ENCODE measurements at places on chromosomes 7 and 10.

DNA sequence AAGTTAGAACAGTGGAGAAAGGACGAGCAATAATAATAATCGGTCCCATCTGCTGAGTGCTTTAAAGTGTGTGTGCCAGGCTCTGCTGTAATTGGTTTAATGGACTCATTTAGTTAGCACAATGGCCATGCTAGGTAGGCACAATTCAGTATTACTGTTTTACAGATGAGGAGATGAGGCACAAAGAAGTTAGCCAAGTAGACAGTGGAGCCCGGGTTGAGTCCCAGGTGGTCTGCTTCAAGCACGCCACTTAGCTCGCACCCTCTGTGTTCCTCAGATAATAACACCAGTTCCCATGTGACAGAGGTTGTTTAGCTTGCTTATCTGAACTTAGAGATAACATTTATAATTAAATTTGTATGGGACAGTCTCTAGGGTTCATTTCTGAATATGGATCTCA is 101.6 kb upstream of the GJD4 start:
- DNase-seq, result no peak

GRCh38 chr10:4067531-4067930 is 282.5 kb upstream of the KLF6 start:
- no peak for DNase-seq

GRCh38 chr10:84613336-84614021 is 285.1 kb downstream of the CCSER2 start:
- no peak for DNase-seq

DNA sequence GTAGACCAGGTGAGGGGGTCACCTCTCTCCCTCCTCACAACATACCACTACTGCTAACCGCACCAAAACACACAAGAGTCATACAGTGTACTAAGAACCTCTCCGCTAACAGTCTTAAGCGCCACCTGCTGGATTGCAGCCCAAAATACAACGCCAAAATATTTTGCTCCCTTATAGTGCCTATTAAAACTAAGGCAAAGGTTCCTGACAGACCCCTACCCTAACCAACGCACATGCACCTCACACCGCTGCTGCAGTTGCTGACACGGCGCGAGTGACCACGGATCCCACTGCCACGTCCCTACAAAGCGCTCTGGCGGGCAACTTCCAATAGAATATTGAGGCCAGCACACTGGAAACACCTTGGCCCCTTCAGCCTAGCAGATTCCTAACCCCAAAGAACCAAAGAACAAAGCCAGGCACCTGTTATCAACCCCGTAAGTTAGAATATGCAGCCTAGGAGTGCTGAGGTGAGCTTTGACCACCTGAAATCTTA is 563.6 kb upstream of the SEMA3D start:
- DNase-seq, result no peak

DNA sequence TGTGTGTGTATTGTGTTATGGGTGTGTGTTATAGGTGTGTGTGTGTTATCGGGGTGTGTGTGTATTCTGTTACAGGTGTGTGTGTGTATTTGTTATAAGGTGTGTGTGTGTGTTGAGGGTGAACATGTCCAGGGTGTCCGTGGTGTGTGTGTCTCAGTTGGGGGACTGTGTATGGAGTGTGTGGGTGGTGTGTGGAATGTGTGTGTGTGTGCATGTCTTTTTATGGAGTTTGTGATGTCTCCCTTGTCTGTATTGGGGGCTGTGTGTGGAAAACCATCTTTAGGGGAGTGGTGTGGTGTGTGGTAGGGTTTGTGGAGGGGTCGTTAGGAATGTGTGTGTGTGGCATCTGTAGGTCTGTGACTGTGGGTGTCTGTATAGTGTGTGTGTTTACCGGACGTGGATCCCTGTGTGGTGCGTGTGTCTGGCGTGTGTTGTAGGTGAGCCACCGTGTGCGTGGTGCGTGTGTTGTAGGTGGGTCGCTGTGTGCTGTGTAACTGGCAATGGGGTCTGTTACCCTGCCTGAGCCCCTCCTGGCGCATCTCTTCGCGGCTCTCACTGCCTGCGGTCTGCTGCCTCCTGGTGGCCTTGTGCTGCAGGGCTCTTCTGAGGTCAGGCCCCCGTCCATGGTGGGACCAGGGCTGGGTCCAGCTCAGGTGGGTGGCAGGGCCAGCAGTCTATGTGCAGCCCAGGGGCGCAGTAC is 61.7 kb downstream of the PALD1 start:
- DNase-seq, result no peak

DNA sequence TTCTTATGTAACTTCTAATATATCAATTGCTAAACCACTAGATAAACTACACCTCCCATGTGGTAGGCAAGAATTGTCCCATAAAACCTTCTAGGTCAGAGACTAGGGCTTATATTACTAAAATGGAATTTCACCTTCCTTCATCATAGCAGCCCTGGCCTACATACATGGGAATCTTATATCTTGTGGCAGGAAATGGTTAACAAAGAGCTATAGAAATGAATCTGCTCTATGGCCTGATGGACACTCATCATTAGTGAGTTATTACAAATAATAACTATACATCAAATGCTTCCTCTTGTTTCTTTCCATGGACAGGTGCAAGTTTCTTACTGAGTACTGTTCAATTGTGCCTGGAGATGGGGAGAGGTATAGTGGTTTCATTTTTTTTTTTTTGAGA is 62.3 kb upstream of the PDLIM1 start:
- DNase-seq, result no peak

GRCh38 chr10:95229724-95230627 is 35.9 kb downstream of the ACSM6 start:
- DNase-seq, result no peak

DNA sequence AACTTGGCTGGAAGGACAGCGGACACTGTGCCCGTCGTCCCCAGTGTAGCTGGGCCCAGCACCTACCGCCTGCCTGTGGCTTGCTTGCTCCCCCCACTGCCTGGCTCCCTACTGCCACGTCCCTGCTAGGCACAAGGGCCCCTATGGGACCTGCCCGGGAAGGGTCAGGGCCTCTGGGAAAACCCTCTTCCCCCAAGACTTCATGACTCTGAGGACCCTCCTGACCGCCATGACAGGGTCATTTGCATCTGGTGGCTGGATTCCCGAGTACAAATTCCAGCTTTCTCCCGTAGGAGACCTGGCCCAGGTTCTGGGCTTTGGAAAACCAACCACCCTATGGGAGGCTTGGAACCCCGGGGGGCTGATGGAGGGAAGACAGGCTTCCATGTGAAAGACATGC is 1.4 kb upstream of the MMD2 start:
- no peak for DNase-seq

DNA sequence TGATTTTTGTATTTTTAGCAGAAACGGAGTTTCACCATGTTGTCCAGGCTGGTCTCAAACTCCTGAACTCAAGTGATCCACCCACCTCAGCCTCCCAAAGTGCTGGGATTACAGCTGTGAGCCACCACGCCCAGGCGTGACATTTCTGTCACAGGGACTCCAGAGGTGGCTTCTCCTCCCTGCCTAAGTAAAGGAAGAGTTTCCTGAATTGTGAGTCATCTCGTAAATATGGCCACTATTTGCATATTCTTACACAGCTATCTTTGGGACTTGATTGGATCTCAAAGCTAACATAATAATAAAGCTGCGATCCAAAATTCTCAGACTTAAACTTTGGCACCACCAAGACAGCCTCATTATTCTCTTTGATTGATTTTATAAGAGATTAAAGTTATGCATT is 50.1 kb downstream of the ADARB2 start:
- no peak for DNase-seq

DNA sequence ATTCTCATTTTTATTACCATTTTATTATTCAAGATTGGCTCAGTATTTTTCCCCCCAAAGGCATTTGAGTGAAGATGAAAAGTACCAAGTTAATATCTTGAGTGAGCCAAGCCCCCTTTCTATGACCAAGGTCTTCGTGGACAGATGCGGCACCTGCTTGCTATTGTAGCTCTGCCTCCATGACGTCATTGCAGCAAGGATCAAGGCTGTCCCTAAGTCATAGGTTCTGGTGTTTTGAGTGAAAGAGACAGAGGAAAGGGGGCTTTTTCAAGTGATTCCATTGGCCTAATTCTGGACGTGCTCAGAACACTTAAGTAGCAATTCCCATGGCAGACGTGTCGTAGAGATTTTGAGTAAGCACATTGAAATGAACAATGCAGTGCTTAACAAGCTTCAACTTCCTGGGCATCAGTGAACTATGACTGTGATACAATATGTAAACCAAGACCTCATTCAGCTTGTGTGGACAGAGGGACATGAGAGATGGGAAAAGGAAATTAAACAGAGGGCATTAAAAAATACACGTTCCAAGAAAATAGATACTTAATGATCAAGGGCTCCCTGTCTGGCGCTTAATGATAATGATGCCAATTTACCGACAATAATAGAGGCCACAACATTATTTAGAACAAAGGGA is 248.7 kb upstream of the NPVF start:
- DNase-seq, result no peak

Data from effector memory CD8-positive, alpha-beta T cell (primary cell).